ENCODE measurements at places on chromosomes 13 and 19. TPM values are rescaled to one million over a fixed set of nuclear protein-coding genes. Genes with fewer than 3 reads are reported as not detected.

CPAMD8 gene
- total RNA-seq: 1.2 TPM

CATSPERD gene
- not detected for total RNA-seq

TYROBP gene
- total RNA-seq: 0.58 TPM

- no peak for DNase-seq
Observed at GRCh38 chr13:20799726-20800416, 26.1 kb upstream of the EEF1AKMT1 start.

DNA sequence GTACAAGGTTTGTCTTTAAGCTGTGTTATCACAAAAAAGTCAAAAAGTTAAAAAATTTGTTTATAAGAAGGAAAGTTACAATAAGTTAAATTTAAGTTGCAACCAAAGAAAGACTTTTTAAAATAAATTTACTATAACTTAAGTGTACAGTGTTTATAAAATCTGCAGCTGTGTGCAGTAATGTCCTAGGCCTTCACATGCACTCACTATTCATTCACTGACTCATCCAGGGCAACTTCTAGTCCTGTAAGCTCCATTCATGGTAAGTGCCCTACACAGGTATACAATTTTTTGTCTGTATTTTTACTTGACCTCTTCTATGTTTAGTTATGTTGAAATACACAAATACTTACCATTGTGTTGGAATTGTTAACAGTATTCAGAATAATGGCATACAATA, 667.9 kb upstream of the SLITRK5 start:
- DNase-seq: no peak

- DNase-seq: no peak
Observed at GRCh38 chr19:17862711-17863519, 3.2 kb downstream of the RPL18A start.

- DNase-seq: no peak
Observed at GRCh38 chr13:48783181-48783630, 129.5 kb downstream of the CYSLTR2 start.

CNFN gene
- not detected for total RNA-seq

DNA sequence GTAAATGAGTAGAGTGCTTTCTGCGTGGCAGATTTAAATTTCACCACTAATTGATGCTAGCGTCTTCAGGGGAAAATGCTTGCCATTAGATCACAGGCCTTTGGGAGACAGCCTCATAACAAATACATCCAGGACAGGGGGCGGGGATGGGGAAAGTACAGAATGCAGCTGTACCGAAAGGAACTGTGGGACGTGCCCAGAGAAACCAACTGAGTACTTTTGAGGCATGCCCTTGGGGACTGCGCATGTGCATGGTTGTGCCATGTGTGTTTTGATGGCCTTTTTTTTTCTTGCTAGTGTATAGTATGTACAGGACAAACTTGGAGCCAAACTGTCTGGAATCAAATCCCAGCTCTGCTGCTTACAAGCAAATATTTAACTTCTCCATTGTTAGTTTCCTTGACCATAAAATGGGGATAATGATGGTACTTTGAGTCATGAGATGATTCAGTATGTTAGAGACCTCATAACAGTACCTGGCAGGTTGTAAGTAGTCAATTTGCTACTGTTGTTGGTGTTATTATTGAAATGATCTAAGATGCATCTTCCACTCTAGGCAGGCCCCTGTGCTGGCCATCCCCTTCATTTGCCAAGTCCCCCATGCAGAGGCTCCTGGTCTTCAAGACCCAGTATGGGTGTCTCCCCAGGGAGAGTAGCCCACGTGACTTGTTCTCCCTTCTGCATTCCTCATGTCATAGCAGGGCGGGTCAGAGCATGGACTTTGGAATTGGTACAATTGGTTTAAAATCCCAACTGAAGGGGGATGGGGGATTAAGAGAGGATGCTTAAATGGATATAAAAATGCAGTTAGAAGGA, 68.3 kb upstream of the NPAS1 start:
- DNase-seq: no peak

PRSS57 gene
- not detected for total RNA-seq

- DNase-seq: no peak
Observed at GRCh38 chr13:106246242-106246641, 289.2 kb downstream of the EFNB2 start.

GRCh38 chr13:92355213-92355612, 871.4 kb upstream of the GPC6 start:
- no peak for DNase-seq

CEACAM7 gene
- not detected for total RNA-seq

- DNase-seq: no peak
Observed at GRCh38 chr13:75440100-75440499, 41.9 kb downstream of the TBC1D4 start.

GRCh38 chr13:50390503-50391248, 375.4 kb downstream of the KCNRG start:
- no peak for DNase-seq

DNA sequence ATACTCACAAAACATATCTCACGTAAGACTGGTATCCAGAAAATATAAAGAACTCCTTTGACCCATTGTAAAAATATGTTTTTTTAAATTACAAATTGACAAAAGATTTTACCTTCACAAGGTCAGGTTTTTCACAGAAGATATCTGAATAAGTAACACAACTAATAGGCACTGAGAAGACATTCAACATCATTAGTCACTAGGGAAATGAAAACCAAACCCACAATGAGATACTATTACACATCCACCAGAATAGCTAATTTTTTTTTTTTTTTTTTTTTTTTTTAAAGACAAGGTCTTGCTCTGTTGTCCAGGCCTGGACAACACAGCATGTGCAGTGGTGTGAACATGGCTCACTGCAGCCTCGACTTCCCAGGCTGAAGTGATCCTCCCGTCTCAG, 157.5 kb downstream of the MIPEP start:
- DNase-seq: no peak

DNA sequence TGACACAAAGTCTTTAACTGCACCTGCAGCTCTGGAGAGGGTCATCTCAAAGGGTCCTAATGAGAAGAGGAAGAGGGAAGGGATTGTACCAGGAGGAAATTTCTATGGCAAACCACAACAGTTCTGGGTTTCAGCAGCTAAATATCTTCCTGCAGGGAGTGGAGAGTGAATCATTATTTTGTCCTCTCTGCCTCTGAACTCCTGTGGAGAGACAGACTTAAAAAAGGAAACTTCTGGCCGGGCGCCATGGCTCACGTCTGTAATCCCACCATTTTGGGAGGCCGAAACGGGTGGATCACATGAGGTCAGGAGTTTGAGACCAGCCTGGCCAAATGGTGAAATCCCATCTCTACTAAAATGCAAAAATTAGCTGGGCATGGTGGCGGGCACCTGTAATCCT, 16.9 kb upstream of the C1QTNF9 start:
- no peak for DNase-seq

- no peak for DNase-seq
Observed at GRCh38 chr13:91824416-91824815, 426.0 kb downstream of the GPC5 start.

SHISA2 gene
- 0.38 TPM for total RNA-seq

DNA sequence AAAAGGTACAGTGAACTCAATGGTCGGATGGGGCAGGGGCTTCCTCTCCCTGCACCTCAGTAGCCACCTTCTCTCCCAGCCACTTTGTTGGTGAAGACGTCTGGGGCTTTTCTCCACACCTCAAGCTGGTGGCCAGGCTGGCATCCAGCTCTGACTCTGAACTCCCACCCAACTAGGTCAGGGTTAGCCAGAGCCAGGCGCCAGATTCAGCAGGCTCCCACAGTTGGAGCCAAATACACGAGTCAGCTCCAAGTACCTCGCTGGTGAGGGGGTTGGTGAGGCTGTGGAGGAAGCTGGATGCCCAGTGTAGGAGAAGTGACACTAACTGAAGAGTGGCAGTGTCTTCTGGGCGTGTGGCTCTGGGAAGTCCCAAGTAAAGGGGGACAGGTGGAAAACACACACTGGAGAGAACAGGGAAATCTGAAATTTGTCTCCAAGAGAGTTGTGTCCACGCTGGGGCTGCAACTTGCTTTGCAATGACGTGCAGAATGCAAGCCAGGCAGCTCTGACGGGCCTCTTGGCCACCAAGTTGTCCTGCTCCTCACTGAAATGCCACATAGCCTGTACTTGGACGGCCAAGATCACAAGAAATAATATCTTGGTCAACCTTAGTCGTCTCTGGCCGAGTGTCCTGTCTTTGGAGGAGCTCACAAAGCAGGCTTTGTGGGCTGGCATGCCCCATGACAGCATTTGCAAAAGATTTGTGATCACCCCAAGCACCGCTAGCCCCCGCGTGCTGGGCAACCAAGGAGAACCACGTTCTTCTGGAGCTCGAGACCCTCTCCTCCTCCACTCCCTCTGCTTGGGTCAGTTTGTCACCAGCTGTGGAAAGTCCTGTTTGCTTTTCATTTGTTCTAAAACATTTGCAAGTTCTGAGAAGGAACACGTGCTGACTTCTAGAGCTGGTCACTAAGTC, 18.1 kb downstream of the SLC7A1 start:
- DNase-seq: no peak

LCP1 gene
- 1,280 TPM for total RNA-seq

CPB2 gene
- total RNA-seq: not detected

- no peak for DNase-seq
Observed at GRCh38 chr19:12953138-12953798, 3.8 kb downstream of the GADD45GIP1 start.

DNA sequence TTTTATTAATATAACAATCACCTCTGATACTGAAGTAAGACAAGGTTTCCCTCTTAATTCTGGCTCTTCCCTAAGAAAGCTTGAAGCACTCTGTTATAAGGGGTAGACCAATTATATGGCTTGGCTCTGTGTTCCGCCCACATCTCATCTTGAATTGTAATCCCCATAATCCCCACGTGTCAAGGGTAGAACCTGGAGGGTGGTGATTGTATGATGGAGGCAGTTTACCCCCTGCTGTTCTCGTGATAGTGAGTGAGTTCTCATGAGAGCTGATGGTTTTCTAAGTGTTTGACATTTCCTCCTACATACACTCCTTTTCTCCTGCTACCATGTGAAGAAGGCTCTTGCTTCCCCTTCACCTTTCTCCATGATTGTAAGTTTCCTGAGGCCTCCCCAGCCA, 363.8 kb upstream of the PCDH20 start:
- no peak for DNase-seq

DZIP1 gene
- total RNA-seq: 0.40 TPM

GRCh38 chr13:51311957-51312520, 27.5 kb upstream of the SERPINE3 start:
- DNase-seq: no peak

DNA sequence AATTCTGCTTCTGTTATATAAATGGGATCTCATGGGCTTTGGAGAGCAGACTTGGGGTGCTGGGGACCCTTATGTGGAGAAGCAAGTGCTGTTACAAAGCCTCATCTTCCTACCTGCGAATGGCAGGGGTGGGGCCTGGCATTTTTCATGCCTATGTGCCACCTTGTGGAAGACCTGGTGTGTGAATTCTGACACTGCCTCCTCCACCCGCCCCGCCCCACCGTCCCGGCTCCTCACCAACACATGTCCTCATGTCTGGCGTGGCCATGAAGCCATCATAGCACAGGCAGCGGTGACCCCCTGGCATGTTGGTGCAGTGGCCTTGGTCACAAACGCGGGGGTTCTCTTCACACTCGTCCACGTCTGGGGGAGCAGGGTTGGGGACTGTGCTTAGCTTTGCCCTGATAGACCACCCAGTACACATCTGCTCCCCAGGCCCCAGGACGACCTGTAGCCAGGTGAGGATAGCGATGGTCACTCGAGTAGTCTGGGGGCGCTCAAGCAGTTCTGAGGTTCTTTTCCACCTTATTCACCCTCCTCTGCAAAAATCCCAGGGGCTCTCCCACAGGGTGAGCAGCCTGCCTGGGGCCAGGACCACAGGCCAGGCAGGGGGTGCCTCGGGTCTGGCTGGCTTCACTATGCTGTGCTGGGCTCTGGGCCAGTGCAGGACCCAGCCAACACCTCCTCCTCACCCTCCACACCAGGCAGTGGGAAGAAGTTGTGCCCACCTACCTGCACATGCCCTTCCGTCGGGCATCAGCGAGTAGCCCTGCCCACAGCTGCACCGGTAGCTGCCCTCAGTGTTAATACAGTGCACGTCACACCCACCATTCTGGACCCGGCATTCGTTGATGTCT, 32.7 kb downstream of the FBN3 start:
- DNase-seq: no peak

GRCh38 chr13:101529422-101529821, 76.9 kb downstream of the ITGBL1 start:
- no peak for DNase-seq

AKT1S1 gene
- total RNA-seq: 23.0 TPM

DNA sequence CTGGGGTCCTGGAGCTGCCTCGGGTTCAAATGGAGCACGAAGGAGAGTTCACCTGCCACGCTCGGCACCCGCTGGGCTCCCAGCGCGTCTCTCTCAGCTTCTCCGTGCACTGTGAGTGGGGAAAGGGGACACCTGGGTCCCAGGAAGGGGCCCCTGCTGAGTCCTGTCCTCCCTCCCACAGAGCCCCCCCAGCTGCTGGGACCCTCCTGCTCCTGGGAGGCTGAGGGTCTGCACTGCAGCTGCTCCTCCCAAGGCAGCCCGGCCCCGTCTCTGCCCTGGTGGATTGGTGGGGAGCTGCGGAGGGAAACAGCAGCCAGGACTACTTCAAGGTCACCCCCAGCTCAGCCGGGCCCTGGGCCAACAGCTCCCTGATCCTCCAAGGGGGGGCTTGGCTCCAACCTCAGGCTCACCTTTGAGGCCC, 11.0 kb upstream of the SIGLEC11 start:
- DNase-seq: no peak

- DNase-seq: no peak
Observed at GRCh38 chr13:93635616-93636032, 409.0 kb downstream of the GPC6 start.

- DNase-seq: no peak
Observed at GRCh38 chr13:33153421-33154404, 131.8 kb downstream of the STARD13 start.

CYP2A6 gene
- total RNA-seq: not detected

GRCh38 chr19:39830406-39830805, 3.6 kb downstream of the DYRK1B start:
- no peak for DNase-seq

GRCh38 chr19:44539236-44539826, 9.9 kb upstream of the CEACAM20 start:
- DNase-seq: no peak

- no peak for DNase-seq
Observed at GRCh38 chr13:52707375-52707774, 32.2 kb downstream of the CNMD start.

GRCh38 chr19:3201072-3201700, 15.5 kb downstream of the NCLN start:
- DNase-seq: no peak

Measured in activated CD4-positive, alpha-beta memory T cell treated with anti-CD3 and anti-CD28 coated beads, Interleukin-2, amount 10 ng/mL, durations not matched to agents 7 days and 5 days (primary cell).